ENCODE measurements at places on chromosomes 2 and 18. TPM values are rescaled to one million over a fixed set of nuclear protein-coding genes. Genes with fewer than 3 reads are reported as not detected.

The TMEM178A gene
- total RNA-seq: not detected

The RESP18 gene
- not detected for total RNA-seq

The PPIG gene
- 20.6 TPM for total RNA-seq

The MZT2A gene
- 146 TPM for total RNA-seq
